Brain (organoid and tissue), 16 donors: ENCODE measurements at places on chromosomes 16 and 17.
A peak's percentile ranks its signal among the peaks of the same experiment; 100 is the strongest.

DNA sequence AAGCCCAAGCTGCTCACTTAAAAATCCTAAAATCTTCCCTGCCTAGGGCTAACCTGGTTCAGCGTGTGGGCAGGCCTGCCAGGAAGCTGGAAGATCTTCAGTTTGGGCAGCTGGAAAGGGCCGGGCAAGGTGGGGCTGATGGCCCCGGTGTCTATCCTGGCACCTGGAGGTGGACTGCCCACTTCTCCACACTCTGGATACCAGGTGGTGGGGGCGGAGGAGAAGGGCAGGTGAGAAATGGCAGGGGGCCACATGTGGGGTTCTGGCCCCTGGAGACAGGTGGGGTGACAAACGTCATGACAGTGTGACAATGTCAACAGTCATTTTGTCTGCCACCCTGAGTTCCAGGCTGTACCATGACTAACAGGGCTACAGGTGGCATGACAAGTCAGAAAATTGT lies 78.5 kb upstream of the C16orf82 start:
- DNase-seq: no peak

- no peak for DNase-seq
Observed at GRCh38 chr16:22352140-22352539, 22.3 kb downstream of the CDR2 start.

DNA sequence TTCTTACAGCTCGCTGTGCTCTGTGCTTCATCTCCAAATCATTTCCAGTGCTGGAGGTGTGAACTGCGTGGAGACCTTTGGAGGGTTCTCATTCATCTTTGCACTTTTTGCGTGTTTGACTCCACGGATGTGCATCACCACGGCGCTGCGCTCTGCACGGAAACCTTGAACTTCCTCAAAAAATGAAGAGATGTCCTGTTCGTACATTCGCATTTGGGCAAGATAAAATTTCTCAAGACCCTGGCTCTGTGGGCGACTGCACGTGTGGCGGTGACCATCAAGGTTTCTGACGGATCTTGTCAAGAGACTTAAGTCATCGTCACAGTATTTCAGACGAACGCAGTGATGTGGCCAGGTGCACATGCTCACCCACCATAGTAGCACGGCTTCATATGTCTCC lies 10.3 kb upstream of the PVALEF start:
- no peak for DNase-seq

GRCh38 chr16:10929853-10930754 lies 12.2 kb downstream of the DEXI start:
- no peak for DNase-seq

DNA sequence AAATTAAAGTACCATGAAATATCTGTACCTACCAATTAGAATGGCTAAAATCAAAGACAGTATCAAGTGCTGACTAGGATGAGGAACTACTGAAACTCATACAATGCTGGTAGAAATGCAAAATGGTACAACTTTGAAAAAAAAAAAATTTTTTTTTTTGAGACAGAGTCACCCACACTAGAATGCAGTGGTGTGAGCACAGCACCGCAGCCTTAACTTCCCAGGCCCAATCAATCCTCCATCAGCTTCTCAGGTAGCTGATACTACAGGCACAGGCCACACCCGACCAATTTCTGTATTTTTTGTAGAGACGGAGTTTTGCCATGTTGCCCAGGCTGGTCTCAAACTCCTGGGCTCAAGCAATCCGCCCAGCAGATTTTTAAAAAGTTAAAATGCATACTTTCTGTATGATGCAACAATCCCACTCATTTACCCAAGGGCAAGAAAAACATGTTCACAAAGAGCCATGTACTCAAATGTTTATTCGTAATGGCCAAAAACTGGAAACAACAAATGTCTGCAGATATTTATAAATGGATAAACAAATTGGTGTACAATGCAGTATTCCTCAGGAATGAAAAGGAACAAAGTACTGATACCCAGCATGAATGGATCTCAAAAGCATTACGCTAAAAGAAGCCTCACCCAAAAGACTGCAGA lies 8.7 kb downstream of the SMURF2 start:
- no peak for DNase-seq

DNA sequence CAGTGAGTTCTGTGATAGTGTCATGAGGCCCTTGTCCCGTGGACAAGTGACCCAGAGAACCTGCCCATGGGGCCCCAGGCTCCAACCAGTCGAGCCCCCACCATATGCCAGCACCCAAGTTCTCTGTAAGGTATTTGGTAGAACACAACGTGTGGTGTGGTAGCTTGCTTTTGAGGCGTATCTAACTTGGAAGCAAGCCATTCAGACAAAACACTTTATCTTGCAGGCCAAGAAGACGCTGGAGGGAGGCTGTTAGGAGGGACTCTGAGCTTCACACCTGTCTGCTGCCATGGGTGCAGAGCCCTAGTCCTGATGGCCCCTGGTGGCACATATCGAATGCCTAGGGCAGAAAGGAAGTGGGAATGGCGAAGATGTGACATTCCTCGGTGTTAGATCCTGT lies 1.6 kb downstream of the NDUFAF8 start:
- DNase-seq: no peak

GRCh38 chr17:63695889-63696288 lies 4.0 kb downstream of the LIMD2 start:
- DNase-seq: no peak

DNA sequence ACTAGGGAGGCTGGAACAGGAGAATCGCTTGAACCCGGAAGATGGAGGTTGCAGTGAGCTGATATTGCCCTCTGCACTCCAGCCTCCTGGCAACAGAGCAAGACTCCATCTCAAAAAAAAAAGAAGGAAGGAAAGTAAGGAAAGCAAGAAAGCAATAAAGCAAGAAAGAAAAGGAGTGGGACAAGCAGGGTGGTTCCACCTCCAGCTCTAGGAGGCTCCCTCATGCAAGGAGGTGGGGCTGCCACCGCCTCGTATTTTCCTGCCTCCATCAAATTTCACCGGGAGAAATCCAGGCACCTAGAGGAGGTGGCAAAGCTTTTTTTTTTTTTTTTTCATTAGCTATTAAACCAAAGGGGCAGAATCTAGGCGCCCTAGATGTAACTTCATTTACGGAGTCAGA lies 1.0 kb downstream of the CYB561 start:
- no peak for DNase-seq

GRCh38 chr17:81304196-81305015 lies 9.3 kb upstream of the SLC38A10 start:
- no peak for DNase-seq

DNA sequence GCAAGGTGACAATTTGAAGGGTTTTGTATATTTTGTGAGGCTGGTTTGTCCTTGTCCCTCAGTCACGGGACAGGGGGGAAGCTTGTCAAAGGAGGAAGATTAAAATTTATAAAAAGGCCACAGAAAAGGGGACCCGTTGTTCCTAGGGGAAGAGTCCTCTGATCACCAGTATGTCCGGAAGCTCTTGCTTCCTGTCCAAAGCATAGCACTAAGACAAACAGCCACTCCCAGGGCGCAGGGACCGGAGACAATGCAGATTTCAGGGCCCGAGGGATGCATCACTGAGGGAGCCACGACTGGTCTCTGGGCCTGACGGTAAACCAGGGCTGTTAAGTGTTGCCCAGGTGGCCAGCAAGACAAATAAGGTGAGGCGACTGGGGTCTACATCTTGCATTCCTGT lies 95.2 kb downstream of the MAF start:
- DNase-seq: no peak

DNA sequence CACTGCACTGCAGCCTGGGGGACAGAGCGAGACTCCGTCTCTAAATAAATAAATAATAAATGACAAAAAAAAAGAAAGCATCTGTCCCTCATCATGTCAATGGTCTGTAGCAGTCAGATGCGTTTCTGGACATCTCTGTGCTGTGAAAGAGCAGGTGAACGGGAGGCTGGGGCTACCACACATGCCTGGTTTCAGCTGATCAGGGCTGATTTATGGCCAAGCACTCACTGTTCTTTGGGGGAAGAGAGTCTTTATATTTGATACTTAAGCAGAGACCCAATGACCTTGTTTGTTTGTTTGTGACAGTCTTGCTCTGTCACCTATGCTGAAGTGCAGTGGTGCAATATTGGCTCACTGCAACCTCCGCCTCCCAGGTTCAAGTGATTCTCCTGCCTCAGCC lies 17.5 kb downstream of the KIAA0513 start:
- no peak for DNase-seq

DNA sequence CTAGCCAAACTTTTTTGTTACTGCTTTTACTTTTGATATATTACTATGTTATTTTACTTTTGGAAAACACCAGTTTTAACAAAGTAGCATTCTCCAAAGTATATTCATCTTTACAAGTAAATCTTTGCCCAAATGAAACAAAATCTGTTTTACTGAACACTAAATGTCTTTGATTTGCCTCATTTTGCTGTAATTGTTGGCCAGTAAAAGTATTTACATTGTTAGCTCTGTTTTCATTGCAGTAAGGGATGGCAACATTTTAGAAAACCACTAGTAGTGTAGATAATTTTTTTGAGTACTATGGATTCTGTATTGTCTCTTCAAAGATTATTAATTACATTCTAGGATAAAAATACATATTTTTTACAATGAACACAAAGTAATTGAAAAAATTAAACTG lies 10.6 kb downstream of the SNTB2 start:
- DNase-seq: no peak

DNA sequence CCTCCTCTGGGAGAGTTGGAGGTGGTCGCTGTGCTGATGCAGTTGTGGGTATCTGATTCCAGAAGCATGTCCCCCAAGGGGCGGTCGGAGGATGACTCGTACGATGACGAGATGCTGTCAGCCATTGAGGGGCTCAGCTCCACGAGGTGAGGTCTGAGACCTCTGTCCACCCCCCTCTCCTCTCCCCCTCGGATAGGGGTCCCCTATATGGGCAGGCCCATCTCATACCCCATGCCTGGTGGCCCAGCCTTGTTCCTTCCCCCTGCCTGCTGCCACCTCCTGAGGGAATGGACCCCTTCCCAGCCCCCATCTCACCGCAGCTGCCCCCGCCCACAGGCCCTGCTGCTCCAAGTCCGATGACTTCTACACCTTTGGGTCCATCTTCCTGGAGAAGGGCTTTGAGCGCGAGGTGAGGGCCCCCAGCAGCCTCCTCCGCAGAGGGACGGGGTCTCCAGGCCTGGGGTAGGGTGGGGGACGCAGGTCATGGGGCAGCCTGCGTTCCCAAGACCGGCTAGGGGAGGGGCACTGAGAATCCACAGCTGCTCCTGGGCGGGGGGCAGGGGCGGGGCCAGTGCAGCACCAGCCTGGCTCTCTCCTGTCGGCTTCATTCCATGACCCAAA lies 39.2 kb downstream of the ADCY7 start:
- DNase-seq: no peak

DNA sequence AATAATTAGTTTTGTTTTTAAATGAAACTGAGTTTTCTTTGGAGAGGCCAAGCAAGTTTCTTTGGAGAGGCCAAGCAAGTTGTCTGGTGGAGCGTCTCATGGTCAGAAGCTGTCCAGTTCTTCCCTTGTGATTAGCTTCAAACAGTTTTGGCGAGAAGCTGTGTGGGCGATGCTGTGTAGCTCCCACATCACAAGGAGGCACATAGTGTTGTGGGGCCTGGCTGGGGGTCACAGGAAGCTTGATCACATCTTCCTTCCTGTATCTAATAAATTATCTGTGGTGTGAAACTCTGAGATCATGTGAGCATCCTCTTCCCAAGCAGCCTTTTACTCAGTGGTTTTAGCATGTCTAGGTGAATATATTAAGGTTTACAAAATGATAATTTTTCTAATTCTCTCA lies 33.9 kb downstream of the SPECC1 start:
- no peak for DNase-seq

GRCh38 chr17:3961564-3962047 lies 2.6 kb downstream of the ATP2A3 start:
- no peak for DNase-seq

DNA sequence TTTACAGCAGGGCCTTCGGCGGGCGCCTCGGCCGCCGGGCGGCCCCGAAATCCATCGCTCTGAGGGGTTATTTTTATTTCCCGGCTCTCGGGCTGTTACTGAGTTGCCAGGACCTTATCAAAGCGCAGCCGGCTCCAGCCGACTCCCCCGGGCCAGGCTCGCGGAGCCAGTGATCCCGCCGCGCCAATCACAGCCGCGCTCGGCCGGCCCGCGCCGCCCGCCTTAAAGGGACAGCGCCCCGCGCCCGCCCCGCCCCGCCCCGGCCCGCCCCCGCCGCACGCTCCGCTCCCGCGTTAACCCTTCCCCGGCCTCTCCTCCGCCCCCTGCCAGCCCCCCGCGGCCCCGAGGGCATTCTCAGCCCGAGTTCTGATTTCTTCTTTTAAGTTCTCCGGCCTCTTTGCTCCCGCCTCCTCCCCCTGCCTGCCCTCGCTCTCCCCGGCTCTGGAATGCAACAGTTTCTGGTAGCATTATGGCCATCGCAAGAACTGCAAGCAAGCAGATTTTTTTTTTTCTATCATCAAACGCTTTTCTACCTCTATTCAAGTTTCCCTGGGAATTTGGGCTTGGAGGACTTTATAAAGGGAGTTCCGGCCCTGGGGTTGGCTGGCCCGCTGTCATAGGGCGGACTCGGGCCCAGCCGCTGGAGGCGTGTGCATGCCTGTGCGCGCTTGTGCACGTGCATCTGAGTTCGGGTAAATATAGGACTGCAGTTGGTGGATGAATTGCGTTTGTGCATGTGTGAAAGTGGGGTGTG lies at the start of gene AXIN2:
TSS of gene AXIN2 (minus strand) at position 197 of the 754 bp plus-strand sequence. CDS start 3,028 bp downstream, outside the sequence.
- peak; percentile 93 for DNase-seq

GRCh38 chr17:13544292-13544691 lies 57.4 kb downstream of the HS3ST3A1 start:
- peak; percentile 67 for DNase-seq

GRCh38 chr17:46832945-46833839 lies 14.7 kb upstream of the WNT3 start:
- DNase-seq: peak; percentile 53

- DNase-seq: no peak
Observed at GRCh38 chr16:27228621-27229501, 25.5 kb downstream of the KDM8 start.

DNA sequence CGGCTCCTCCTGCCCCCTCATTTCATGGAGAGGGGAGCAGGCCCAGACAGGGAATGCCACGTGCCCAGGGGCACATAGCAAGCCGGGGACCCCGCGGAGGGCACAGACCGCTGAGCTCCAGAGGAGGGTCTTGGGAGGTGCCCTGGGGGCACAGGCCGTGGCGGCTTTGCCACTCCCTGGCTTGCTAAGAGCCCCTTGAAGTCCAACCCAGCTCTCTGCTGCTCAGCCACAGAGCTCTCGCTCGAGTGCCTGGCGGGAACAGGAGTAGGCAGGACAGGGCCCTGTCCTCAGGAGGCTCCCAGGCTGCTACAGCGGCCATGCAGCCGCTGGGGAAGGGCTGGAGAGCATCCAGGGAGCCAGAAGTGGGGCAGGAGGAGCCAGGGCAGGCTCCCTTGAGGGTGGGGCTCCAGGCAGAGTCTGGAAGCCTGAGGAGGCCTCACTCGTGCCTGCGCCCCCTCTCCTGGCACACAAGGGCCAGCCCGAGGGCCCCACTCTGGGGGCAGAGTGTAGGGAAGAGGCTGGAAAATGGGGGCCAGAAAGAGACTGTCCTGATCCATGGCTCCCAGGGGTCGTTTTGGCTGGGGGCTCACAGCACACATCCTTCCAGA lies 4.4 kb upstream of the RAB26 start:
- no peak for DNase-seq
